Activated CD4-positive, alpha-beta T cell treated with anti-CD3 and anti-CD28 coated beads, Interleukin-2, Interleukin-6, amounts not matched to agents 100 ng/mL and 50 ng/mL, durations not matched to agents 16 hours and 8 hours (primary cell): ENCODE measurements at places on chromosomes 5 and 9.
A peak's percentile ranks its signal among the peaks of the same experiment; 100 is the strongest.

- DNase-seq, result peak; percentile 83
Observed at GRCh38 chr9:131178382-131178781, 53.0 kb downstream of the NUP214 start.

- DNase-seq, result no peak
Observed at GRCh38 chr9:22044583-22044982, 35.5 kb upstream of the CDKN2B start.

GRCh38 chr5:114223866-114224265 is 138.0 kb upstream of the KCNN2 start:
- peak; percentile 7 for DNase-seq

DNA sequence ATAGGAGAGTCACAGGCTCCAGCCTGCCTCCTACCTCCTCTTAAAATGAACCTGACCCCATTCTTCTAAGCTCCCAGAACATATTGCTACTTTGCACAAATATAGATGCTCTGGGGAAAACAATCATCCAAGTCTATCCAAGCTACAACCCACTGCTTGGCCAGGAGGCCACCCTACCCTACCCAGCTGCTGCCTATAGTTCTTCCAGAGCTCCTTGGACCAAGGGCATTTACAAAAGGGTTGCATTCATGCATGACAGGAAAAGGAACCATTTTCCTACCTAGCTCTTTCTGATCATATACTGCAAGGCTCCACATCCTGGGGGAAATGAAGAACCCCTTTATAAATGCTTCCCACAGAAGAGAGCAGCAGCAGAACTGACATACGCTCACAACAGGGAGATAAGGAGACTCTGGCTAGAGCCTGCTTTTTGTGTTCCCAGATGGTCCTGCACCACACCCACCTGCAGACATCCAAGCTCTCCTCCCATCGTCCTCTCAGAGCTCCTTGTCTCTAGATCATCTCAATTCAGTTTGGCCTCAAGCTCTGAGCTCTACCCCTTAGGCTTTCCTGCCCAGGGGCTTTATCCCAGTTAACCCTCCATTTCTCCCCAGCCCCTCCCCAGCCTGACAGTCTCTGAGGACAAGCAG is 185.5 kb downstream of the SPOCK1 start:
- DNase-seq, result no peak

DNA sequence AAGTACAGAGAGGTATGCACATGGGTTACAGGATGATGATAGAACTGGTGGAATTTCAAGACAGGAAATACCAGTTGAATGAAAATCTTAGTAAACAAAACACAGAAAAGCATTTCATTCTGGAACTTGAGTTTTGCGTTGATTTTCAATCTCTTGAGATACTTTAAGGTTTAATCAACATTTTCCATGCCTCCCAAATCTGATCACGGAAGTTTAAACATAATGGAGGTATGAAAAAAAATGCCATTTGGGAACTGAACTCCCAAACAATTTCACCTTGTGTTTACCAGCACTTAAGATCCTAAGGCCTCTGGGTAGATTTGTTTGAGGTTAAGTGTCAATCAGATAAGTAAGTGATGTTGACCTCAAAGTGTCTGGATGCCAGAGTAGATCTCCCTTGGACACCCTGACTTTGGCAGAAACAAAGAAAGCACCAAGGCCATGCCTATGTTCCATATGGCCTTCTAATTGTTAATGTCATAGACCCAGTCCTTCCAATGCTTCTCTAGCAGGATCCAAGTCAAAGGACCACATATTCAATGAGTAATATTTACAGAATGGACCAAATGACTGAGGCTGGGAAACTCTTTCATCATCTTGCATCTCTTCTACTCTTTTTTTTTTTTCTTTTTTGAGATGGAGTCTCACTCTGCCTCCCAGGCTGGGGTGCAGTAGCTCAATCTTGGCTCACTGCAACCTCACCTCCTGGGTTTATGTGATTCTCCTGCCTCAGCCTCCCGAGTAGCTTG is 216.9 kb downstream of the ARRDC3 start:
- no peak for DNase-seq

DNA sequence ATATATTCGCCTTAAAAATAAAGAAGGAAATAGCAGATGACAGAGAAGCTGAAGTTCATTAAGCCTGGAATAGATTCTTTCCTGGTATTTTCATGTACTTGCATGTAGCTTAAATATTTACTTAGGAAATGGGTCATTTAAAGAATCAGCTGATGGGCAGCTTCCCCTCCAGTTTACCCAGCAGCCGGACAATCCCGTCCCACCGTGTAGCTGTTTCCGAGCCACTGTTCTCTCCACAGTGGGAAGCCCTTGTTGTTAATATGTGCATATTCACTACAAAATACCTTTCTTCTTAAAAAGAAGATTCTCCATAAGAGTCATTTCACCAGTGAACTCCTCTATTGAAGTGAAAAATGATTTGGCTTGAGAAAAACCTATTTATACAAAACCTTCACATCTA is 187.0 kb downstream of the FANCC start:
- no peak for DNase-seq

DNA sequence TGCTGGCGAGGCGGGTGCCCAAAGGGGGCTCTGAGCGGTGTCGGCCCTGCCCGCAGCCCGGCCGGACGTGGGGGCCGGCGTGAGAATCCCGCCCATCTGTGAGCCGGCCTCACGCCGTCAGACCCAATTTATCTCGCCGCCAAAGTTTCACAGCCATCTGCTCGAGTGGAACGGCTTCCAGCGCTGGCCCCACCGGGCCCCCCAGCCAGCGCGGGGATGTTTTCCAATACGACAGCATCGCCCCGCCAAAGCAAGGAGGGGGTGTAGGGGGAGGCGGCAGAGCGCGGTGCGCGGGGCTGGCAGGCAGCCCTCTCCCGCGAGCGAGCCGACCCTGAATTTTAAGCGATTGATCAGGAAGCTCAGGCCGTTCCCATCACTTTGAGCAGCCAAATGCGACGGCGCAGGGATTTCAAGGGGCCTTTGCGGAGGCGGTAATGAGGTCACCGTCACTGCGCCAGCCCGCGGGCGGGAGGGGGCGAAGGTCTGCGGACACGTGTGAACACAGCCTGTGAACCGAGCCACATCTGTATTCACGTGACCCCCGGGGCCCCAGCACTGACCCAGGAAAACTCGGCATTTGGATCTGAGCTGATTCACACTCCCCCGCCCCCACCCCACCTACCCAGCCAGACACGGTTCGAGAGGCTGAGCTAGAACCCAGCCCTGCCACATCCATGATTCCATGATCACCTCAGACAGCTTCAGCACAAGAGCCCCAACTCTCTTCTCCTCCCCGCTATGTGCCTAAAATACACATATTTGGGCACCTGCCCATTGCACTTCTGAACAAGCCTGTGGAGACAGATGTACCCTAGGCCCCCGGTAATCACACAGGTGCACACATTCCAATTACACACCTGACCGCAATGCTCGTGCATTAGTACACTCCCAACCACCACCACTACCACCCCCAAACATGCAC is 47.8 kb upstream of the PSD2 start:
- peak; percentile 24 for DNase-seq

DNA sequence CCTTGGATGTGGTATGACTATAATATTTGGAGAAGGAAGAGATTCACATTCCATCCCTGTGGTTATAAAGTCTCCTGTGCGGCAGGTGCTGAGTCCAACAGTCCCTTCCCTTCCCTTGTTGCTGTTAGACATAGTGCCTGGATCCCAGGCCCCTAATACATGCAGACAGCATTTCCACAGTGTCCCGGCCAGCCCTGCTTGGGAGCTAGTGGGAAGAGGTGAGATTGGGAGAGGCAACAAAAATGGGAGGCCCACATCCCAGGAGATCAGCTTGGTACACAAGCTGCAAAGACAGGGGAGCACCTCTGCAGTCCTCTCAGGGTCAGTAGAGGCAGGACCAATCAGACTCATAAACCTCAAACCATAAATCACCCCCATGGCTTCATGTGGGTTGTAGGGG is 3.3 kb upstream of the NEURL1B start:
- no peak for DNase-seq

DNA sequence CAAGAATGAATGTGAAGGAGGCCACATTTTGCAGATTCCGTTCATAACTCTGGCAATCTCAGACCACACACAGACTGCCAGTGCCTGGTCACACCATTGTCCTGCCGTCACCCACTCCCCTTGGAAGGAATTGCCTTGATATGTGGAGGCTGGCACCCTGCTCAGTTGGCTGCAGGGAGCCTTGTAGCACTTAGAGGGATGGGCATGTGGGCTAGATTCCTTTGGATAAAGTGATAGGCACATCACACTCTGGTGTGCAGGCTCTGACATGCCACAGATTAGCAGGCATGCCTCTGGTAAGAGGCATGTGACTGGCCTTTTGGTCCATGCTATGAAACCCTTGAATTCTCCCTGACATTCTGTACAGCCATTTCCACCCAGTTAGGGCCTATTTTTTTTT is 254.6 kb upstream of the PIK3R1 start:
- no peak for DNase-seq
